ENCODE measurements at places on chromosomes 3 and 15.

DNA sequence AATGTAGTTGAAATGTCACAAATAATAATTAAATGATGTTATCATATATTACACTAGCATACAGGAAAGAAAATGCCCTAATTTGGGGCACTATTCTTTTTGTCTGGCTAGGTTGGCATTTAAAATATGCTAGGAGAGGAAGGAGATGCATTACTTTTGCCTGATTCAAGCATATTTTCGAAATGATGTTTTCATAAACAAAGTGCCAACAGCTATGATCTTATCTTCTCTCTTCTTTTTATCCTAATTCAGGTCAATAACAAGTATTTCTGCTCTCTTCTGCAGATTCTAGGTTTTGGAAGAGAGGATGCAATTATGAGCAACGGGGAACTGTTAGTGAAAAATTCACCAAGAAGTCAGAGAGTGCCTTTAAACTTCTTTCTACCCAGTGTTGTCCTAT is 55.8 kb upstream of the NR2F2 start:
- no peak for DNase-seq

GRCh38 chr3:127606086-127606805 is 8.0 kb downstream of the MCM2 start:
- no peak for DNase-seq

DNA sequence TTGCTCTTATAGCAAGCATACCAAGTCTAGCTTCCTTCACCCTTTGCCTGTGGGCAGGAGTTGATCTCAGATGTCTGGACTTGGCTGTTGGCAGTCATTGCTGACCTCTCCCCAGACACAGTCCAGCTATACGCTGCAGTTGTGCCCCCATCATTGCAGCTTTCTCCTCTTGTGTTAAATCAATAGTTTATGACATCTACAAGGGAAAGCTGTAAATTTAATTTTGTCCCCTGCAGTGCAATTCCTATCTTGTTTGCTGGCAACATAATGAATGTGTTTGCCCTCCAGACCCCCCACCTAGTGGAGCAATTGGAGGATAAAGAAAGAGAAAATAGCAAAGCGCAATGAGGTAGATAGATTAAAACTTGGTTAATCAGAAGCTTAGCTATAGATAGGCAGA is 280.2 kb downstream of the LSAMP start:
- no peak for DNase-seq

DNA sequence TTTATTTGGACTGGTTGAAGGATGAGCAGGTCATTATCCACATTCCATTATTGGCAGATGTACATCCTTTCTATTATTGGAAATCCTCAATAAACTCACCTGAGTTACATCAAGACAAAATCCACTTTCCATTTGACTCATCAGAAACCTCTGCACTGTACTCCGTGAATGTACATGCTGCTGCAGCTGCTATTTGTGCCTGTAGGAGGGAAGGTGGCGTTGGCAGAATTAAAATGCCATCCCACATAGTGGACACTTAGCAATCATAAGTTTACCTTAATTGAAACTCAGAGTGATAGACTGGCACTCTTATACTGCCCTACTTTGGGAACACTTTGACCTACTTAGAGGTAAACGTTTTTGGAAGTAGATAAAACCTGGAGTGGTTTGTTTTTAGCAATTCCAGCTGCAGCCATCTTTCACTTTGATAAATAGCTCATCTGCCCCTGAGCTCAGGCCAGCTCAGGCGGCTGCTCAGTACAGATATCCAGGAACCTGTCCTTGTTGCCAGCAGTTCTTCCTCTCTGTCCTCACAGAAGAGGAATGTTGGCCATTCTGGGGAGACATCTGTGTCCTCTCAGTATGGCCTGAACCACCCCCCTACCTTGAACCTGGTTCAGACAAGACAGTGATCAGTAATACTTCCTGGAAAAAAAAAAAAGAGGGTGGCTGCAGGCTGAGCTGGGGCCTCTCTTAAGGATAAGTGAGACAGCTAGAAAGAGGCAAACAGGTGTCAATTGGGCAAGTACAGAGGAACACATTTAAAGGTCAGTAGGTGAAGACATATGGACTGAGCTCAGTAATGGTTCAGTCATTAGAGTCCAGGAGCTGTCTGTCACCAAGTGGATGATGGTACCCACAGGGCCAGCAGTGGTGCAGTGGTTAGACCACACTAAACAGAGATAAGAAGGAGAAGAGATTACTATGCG is 153.4 kb upstream of the UMPS start:
- DNase-seq: no peak

GRCh38 chr3:105653868-105654267 is 214.9 kb downstream of the CBLB start:
- DNase-seq: no peak

GRCh38 chr3:170634663-170635384 is 48.9 kb upstream of the SLC7A14 start:
- no peak for DNase-seq

- no peak for DNase-seq
These were observed 976 bp downstream of the ABHD17C start for GRCh38 chr15:80695911-80696661.

DNA sequence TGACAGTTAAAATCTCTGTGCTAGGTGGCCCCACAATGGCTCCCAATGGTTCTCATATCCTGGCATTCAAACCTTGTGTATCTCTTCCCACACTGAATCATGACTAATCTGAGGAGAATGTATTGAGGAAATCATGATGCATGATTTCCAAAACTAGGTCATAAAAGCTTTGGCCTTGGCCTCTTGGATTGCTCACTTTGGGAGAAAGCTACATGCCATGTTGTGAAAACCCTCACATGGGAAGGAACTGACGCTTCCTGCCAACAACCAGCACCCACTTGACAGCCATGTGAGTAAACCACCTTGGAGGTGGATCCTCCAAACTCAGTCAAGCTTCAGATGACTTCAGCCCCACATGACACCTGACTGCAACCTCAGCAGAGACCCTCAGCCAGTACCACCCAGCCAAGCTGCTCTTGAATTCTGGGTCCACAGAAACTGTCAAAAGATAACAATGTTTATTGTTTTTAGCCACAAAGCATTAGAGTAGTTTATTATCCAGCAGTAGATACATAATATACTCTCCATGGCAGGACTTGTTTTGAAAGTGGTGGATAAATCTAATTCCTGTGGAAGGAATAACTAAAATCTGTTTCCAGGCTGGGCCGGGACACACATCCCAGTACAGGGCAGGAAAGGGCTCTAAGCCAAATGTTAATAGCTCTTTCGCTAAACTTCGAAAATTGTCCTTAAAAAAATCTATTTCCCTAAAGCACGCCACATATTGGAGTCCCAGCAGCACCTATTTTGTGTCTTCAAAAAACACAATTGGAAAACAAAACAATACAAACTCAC is 1.0 kb upstream of the ZNF620 start:
- no peak for DNase-seq

DNA sequence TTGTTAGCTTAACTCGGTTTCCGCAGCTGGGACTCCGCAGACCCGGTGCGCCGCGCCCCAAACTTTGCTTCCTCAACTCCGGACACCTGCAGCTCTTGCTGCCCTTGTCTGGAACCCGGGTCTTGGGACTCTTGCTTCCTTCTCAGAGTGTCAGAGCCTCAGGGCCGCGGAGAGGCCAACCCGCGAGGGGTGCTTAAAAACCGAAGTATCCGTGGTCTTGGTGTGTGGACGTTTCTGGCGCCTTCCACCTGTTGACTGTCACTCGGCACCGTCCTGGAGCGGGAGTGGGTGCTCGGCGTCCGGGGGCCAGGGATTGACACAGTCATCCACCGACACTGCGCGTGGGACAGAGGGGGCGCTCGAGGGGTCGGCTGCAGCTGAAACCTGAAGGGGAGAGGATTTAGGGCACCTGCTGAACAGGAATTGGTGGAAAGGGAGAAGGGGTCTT is 386 bp downstream of the SQOR start:
- DNase-seq: no peak

GRCh38 chr3:5811016-5811415 is 623.5 kb downstream of the EDEM1 start:
- no peak for DNase-seq

DNA sequence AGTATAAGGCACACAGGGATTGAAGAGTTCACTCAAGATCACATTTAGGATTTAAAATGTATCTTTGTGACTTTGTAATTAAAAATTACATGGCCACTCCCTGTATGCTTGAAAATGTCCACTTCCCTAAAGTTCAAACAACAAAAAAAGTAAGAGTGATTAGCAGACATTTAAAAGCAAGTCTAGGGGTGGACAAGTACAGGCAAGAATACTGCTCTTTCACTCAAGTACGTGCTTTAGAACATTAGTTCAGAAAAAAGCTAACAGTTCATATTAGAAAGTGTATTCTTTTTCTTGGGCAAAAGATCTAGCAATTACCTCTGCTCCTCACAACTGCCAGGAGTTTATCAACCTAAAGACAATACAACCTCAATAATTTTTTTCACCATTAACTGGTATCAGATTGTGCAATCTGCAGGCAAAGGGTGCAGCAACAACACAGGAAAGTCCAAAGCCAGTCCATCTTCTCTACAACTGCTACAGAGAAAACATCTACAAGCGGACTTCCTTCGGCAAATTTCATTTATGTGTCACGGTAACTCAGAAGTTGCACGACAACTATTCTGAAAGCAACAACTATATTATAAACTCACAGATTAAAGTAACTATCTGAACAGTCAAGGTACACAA is 18.1 kb downstream of the CHSY1 start:
- no peak for DNase-seq

DNA sequence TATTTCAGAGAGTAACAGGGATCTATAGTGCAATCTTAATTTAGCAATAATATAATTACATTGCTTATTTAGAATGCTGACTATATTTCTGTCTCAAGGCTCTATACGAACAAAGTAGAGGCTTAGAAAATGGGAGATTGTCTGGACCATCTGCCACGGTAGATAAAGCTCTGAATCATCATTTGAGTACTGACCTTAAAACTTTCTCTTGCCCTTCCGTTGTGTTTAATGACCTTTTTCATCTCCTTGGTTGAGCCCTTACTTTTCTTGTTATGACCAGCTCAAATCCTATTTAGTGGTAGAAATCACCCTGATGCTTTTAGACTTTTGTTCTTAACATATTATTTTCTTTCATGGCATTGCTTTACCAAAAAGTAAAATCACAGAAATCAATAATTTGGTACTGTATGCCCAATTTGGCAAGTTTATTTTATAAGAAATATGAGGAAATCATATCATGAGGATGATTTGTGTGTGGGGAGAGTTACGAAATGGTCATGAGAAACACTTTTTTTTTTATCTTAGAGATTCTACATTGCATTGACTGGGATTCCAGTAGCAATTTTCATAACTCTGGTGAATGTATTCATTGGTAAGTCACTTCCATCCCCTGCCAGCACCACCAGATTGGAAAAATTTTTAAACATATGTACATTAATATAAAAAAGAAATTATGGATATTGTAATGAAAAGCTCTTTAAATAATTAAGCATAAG is 11.0 kb downstream of the NDUFB5 start:
- no peak for DNase-seq

DNA sequence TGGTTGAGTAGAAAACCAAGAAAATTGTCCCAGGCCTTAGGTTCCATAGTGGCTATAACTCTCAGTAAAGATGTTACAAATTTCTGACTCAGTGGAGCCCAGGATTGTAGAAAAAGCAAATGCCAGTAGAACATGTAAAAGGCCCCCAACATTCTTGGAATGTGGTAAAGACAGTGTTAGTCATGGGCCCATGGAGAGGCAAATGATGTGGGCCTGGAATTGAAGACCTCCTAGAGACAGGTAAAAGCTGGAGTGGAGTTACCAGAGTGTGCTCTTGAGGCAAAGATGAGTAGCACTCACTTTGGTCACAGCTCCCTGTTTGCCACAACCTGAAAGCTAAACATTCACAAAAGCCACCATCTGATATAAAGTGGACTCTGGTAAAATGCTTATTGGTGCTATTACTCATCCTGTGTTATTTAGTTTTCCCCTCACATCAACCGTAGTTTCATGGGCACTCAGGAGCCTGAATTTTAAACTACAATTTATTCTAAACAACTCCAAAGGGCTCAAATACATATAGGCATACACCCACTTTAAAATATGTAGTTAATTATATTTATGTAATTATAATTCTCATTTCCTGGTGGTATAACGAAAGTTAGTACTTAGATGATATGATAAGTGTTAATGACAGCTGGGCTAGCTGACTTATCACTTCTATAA is 359.6 kb upstream of the NECTIN3 start:
- no peak for DNase-seq

GRCh38 chr3:135050536-135050935 is 255.5 kb downstream of the EPHB1 start:
- no peak for DNase-seq

DNA sequence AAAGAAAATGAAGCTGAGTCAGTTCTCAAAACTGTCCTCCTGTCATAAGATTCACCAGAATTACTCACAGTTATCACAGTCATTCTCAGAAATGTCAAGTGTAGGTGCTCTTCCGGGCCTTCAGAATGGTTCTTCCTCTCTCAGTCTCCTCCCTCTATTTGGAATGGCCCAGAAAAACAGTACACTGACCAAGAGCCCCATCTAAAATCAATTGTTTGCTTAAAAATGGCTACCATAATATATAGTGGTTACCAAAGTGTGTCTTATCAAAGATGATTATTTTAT is 99.8 kb downstream of the MECOM start:
- DNase-seq: no peak

DNA sequence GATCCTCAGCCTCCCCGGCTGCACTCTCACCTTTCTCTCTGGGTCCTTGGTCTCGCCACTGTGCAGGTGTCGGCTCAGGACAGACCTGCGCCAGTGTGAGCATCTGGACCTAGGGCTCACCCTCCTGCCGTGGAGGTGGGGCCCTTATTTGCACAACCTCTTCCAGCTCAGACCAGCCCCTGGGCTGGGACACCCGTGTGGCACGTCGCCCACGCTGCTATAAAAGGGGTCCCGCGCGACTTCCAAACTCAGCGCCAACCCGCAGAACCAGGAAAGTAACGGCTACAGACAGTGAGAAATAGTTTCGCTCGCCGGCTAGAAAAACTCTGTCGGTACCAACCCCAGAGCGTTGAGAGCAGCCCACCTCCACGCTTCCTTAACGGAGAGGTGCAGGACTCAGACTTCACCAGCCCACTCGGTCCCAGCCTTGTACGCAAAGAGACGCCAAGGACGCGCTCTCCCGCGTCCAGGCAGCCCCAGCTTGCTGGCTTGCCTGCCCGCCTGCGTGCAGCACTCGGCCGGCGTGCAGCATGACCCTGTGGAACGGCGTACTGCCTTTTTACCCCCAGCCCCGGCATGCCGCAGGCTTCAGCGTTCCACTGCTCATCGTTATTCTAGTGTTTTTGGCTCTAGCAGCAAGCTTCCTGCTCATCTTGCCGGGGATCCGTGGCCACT is at the start of the genes DUOX2 and DUOXA2:
Gene DUOX2 (minus strand): TSS at position 97 of the 675 bp plus-strand sequence. CDS start 761 bp downstream, outside the sequence.
Gene DUOXA2 (plus strand): TSS at position 251 of the 675 bp plus-strand sequence. CDS start 280 bp downstream, at position 531.
- no peak for DNase-seq

- no peak for DNase-seq
These were observed 100.3 kb upstream of the LIPC start for GRCh38 chr15:58331560-58331912.

DNA sequence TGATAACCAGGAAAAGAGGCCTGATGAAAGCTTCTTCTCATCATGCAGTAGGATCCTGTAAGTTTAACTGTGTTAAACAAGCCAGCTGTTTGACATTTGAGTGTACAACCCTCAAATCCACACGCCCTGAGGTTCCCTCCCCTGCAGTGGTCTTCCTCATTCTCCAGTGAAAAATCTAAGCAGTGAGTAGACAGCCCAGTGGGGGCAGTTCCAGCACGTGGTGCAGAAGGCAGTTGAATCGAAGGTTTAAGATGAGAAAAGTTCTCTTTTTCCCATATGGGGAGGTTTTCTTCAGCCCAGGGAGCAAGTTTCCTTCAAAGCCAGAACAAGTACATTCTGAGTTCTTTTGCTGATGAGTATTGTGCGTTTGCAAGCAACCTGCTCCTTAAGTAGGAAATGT is 174.5 kb downstream of the NR2F2 start:
- DNase-seq: no peak

Data from cortex of kidney (tissue), 1 donor.